GM13977 (cell line): ENCODE measurements at places on chromosomes 1 and 21.

DNA sequence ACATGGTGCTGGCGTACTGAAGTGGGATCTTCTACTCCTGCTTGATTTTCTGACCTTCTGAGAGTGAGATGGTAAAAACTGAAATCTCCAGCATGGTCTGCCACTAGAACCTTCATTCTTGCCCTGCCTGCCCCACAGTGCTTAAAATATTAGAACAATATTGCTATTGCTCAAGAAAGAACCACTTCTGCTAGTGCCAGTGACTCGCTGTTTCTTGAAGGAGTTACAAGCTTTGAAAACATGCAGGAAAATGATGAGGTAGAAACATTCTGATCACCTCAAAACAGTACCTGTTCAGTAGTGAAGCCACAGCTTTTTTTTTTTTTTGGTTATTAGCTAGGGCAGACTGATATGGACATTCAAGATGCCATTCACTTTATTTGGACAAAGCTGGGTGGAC lies 95.3 kb downstream of the BACH1 start:
- DNase-seq: no peak

DNA sequence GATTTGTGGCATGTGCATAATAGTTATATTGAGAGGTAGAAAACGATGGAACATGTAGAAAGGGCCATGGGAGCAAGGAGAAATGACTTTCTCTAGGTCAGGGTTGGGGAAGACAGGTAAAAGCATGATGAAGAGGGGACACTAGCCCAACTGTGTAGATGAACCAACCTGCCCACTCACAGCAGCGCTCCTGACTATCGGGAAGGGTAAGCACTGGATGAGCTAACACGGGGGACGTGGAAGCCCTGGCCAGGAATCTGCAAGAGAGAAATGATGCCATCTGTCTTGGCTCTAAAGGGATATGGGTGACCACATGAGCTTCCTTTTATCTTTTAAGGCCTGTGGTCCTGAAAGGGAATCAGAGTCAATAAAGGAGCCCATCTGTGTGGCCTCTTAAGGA lies 36.2 kb upstream of the TMEM125 start:
- DNase-seq: no peak

GRCh38 chr1:193952778-193953374 lies 766.5 kb upstream of the B3GALT2 start:
- DNase-seq: no peak

- DNase-seq: no peak
Measured at GRCh38 chr1:208835097-208835463, 590.9 kb upstream of the PLXNA2 start.

- DNase-seq: no peak
Measured at GRCh38 chr1:10272274-10272673, 61.9 kb downstream of the KIF1B start.

GRCh38 chr1:46415514-46415913 lies 21.4 kb downstream of the FAAH start:
- DNase-seq: no peak

GRCh38 chr1:161398900-161399256 lies 31.2 kb upstream of the CFAP126 start:
- no peak for DNase-seq

GRCh38 chr1:245652660-245653427 lies 498.1 kb downstream of the KIF26B start:
- DNase-seq: no peak

GRCh38 chr1:175155936-175156335 lies 36.6 kb downstream of the KIAA0040 start:
- no peak for DNase-seq

GRCh38 chr1:172135076-172135672 lies 285.3 kb upstream of the C1orf105 start:
- no peak for DNase-seq

DNA sequence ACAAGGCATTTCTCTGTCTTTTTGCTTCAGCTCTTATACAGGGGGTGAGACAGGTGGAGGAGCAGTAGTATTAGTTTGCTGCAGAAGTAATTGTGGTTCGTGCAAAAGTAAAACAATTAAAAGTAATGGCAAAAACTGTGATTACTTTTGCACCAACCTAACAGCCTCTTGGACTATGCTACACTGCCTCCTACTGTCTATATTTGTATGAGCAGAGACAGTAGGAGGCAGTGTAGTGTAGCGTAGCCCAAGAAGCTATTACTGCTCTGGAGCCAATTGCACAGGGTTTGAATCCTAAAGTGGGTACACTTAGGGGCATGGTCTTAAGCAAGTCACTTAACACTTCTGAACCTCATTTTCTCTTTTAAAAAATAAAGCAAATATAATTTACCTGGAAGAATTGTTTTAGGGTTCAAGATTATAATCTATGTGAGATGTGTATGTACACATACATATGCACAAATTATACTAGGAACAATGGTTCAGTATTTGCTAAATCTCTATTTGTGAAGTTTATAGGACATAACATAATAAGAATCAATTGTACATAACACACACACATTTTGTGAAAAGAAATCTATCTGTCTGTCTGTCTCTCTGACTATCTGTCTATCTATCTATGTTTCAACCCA lies 103.8 kb downstream of the BRINP3 start:
- DNase-seq: peak; percentile 4

DNA sequence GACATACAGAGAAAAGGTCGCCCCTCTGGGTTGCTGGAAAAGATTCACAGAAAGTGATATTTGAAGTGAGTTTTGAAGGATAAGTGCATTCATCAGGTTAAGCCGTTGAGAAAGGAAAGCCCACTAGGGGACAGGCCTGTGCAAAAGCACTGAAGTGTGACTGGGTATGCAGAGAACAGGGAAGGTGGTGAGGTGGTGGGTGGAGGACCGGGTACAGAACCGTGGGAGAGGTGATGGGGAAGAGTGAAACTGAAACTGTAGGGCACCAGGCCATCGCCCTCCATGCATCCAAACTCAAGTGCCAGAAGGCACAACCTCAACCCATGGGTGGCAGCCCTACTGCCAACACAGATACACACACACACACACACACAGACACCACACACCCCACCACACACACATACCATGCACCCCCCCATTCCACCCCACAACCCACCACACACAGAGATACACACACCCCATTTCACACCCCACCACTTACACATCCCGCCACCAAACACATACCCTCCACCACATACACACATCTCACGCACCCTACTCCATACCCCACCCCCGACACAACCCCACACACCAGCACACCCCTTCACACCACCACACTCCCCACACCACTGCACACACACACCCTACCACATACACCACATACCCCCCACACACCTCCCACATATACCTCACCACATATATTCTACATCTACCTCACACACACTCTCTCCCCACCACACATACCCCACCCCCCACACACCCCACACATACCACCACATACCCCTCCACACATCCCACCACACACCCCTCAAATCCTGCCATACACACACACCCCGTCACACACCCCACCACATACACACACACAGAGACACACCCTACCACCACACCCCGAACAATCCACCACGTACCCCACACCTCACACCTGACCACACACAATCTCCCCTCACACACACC lies 59.0 kb downstream of the TSEN15 start:
- DNase-seq: no peak

DNA sequence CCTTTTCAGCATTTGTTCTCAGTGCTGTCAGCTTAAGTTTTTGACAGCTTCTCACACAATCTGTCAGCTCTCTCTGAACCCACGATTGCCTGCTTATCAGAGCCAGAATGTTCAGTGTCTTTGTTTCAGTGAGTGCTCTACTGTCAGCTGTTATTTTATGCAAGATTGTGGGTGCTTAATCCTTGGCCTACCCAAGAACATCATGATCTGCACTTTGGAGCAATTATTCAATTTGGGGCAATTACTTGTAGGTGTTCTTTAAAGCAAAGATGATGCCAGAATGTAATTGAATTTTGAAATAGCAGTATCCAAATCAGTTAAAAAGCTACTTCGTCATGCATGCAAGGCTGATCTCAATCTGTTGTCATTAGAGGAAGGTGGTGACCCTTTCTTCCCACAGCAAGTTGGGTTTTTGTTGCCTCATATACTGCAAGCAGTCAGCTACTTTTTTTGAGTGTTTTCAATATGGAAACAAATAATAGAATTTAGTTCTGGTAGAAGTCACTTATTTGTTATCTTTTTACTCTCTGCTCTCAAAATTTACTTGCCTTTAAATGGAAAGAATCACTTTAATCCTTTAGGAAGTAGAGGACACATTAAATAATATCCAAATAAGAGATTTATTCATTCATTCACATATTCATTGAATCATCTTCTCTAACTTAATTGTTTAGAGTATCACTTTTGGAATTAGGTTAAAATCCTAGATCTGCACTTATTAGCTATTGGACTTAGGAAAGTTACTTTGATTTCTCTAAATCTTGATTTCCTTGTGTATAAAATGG lies 253.5 kb upstream of the CACYBP start:
- no peak for DNase-seq

GRCh38 chr1:226764533-226764932 lies 25.5 kb upstream of the ITPKB start:
- DNase-seq: peak; percentile 65

DNA sequence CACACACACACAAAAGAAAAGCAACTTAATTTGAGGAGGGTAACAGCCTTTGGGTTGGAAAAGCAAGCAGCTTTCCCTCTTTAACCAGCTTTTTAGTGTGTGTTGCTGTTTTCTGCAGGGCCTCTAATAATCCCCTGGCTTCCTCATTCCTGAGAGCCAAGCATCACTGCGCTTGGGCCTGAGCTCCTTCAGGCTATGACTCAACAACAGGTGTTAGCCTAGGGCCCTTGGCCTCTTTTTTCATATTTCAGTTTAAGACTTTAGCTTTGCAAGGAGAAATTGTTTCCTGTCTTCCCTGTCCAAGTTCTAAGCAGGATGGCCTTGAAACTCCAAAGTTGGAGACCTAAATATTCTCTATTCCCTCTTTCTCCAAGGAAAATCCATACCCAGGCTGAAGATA lies 26.2 kb upstream of the SNX27 start:
- DNase-seq: no peak

DNA sequence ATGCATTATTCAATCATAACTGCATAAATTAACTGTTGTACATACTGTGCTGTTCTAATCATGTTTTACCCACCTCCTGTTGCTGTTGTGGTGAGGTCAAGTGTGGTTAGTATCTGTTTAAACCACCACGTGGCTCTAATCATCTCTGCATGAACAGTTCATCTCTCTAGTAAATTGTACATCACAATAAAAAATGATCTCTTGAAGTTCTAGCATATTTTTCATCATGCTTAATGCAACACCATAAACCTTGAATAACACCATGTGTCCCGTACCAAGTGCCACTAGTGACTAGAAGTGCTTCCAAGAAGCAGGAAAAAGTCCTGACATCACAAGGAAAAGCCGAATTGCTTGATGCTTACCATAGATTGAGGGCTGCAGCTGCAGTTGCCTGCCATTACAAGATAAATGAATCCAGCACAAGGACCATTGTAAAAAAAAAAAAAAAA lies 51.7 kb downstream of the SNRPE start:
- DNase-seq: no peak

DNA sequence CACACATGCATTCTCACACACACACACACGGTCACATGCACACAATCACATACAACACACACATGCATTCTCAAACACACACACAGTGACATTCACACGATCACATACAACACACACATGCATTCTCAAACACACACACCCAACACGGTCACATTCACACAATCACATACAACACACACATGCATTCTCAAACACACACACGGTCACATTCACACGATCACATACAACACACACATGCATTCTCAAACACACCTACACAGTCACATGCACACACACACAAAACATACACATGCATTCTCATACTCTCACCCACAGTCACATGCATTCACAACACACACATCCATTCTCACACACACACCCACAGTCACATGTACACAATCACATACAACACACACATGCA lies 135.0 kb downstream of the CASZ1 start:
- DNase-seq: no peak

DNA sequence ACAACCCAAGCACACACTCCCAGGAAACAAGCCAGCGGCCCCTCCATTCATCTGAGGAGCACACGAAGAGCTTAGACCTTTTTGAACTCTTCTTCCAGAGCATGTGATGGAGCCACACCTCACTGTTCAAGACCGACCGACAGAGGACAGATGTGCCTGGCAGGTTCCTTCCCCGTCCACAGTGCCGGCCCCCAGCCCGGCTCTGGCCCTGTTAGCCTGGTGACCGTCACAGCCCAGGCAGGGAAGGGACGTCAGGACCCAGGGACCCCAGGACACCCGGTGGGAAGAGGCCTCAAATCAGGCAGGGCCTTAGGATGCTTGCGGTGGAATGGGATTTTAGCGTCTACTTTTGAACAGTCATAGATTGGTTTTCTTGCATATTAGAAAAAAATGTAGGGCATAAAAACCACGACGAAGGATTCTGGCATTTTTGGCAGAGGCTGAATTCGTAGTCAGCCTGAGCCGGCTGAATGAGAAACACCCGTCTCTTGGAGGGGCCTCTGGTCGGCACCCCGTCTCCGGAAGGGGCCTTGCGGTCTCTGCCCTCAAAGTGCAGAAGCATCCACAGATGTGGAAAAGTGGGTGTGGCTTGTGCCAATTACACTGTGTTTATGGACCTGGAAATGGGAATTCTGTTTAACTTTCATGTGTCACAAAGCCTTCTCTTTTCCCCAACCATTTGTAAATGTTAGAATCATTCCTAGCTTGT lies 79.3 kb downstream of the SIK1 start:
- no peak for DNase-seq

DNA sequence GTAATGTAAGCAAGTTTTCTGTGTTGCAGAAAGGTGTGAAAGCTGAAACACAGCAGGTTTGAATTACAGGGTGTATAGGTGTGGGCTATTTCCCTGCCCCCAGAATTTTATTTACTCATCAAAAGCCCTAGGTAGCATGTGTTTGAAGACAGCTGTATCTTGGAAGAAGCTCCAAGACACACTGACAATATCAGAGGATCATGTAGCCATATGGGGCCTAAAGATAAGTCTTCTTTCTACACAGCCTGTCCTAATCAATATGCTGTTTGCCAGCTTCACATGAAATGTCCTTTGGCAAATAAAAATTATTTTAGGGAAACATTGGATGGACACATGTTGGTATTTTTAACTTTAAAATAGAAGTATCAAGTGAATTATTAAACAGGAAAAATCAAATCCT lies 17.5 kb upstream of the SUCO start:
- DNase-seq: no peak

DNA sequence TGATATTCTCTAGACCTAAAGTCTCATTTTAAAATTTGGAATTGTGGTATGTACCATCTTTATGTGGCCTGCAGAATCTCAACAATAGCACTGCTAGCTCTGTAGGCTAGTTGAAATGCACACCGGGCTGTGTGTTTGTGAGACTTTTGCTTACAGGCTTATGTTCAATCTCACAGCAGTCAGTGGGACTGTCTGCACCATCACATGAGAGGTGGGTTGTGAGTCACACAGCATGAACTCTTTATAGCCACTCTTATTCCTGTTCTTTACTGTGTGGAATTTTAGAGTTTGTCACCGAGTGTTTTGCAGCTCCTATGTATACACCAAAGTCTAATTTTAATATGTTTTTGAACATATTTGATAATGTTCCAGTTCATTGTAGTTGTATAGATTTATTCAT lies 74.6 kb downstream of the RASAL2 start:
- DNase-seq: no peak

DNA sequence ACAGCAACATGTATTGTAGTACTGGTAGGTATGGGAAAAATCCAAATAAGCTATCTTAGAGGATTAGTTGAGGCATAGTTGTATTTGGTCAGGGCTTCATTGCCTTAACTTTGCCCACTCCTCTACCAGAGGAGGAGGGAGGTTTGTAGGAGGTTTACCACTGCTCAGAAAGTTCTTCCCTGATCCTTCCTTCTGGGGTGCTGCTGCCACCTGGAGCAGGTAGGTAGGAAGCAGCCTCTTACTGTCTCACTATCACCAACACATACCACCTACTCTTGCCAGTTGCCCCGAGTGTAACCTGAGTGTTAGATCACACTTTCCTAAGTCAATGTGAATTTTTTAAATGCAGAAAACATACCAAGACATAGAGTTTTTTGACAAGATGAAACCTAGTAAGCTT lies 24.1 kb upstream of the ZSWIM5 start:
- no peak for DNase-seq
